ENCODE measurements at places on chromosomes 2 and 18.

DNA sequence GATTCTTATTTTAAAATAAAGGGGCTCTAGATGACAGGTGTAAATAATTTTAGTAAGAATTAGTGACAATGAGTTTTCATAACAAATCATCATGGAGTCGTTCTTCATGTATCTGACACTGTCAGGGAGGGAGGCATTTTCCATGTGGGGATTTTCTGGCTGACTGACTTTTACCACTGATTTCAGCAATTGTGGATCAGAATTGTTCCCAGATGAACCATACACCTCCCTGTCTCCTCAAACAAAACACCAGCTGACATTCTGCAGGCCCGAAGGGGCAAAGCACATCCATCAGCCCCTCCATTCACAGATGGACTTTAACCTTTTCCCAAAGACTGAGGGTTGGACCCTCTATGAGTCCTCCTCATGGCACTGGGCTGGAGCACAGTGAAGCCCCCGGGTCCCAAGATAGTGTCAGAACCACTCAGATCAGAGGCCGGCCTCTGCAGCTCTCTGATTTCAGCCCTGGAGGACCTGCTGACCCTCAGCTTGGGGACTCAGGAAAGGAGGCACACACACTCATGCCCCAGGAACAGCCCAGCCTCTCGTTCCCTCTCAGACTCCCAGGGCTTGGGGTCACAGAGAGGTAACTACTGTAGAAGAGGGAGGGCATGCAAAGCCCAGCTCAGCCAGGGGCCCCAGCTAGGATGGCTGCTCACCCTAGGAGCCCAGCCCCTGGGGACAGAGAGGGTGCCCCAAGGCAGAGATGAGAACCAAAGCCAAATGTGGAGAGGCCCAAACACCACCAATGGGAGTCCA, 43.2 kb upstream of the LOXHD1 start:
- DNase-seq, result no peak

DNA sequence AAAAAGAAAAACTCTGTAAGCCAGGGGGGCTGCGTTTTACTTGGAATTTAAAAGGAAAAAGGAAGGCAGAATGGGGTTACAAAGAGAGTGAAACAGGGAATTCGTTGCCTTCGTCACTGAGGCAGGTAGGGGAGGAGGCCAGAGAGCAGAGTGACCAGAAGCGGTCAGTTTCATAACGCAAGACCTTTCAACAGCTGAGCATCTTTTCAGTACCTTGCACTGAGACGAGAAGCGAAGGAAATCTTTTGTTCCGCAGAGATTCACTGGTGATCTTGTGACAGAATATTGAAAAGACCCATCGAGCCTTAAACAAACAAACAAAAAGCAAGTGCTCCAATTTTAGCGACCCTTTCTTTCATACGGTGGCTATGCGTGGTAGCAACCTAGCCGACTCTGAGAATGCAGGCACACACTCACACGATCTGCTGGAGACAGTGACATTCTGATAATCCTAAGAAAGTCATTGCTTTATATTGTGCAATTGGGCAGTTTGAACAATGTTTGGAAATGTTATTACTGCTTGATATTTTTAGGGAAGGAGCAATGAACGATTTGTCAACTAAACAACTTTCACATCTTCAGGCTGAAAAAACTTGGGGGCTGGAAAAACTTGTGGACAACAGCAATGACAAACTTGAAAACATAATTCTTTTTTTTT, 93.8 kb upstream of the ODC1 start:
- no peak for DNase-seq

- no peak for DNase-seq
Measured at GRCh38 chr18:5513947-5514346, 29.9 kb downstream of the EPB41L3 start.

- no peak for DNase-seq
Measured at GRCh38 chr2:150007815-150008430, 420.3 kb upstream of the MMADHC start.

- no peak for DNase-seq
Measured at GRCh38 chr2:42233976-42234441, 64.9 kb downstream of the EML4 start.

Measured in SW 1271 (cell line).